ENCODE measurements at places on chromosomes 5 and 9. TPM values are rescaled to one million over a fixed set of nuclear protein-coding genes. Genes with fewer than 3 reads are reported as not detected.

The RFX3 gene
- 12.3 TPM for total RNA-seq

The NR6A1 gene
- total RNA-seq: 0.32 TPM

The FST gene
- 3.2 TPM for total RNA-seq

The GAS1 gene
- total RNA-seq: 0.63 TPM

The PLEKHG4B gene
- not detected for total RNA-seq

The CCDC171 gene
- 1.1 TPM for total RNA-seq

The DIMT1 gene
- 63.7 TPM for total RNA-seq

The CTSV gene
- 0.76 TPM for total RNA-seq

The MRNIP gene
- 13.8 TPM for total RNA-seq

The SHOC1 gene
- not detected for total RNA-seq

The AMBP gene
- not detected for total RNA-seq

The CNTNAP3 gene
- 18.5 TPM for total RNA-seq

The SYNPO gene
- total RNA-seq: 7.1 TPM

The ANKRD20A1 gene
- 0.97 TPM for total RNA-seq

Measured in bladder microvascular endothelial cell (primary cell).